ENCODE measurements at places on chromosomes 6 and 20.

GRCh38 chr6:40331545-40331944, 255.6 kb downstream of the LRFN2 start:
- DNase-seq: no peak

DNA sequence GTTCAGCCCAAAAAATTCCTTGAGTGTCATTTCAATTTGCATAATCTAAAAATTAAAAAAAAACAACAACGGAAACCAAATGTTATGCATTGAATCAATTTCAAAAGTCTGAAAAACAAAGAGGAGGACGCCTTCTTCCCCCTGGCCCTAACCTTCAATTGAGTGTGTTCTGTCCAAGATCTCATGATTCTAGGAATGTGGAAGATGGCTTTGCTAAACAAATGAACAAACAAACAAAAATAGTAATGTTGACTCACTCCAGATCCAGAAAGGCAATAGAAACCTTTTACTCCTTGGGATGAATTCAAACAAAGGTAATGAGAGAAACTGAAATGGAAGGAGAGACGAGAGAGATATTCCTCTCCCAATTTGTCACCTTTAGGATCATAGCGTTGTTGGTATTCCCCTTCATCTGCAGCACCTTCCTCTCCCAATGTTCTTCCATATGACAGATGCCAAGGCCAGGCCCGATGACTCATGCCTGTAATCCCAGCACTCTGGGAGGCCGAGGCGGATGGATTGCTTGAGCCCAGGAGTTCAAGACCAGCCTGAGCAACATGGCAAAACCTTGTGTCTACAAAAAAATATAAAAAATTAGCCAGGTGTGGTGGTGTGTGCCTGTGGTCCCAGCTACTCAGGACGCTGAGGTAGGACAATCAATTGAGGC, 109.2 kb upstream of the ADGRF1 start:
- no peak for DNase-seq

- peak; percentile 49 for DNase-seq
These were observed 70.5 kb downstream of the COL19A1 start for GRCh38 chr6:69936674-69937363.

DNA sequence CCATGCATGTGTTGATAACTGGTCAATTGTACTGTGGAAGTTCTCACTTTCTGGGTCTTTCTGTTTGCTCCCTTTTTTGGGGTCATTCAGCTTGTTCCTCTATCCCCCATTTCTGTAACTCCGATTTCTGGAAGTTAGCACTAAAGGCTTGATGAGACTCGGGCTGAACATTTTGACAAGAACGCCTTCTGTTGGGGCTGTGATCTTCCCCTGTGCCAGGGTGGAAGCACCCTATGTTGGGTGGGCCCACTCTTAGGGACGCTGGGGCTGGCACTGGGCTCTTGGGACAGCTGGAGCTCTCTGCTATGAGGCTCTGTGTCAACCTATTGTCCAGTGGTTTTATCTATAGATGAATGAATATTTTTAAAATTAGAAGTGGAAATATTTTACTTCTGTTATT, 60.1 kb upstream of the FRMD1 start:
- DNase-seq: no peak

- peak; percentile 82 for DNase-seq
These were observed 292.3 kb downstream of the RFPL4B start for GRCh38 chr6:112639391-112639831.

GRCh38 chr20:7716286-7716972, 223.8 kb downstream of the HAO1 start:
- DNase-seq: no peak

DNA sequence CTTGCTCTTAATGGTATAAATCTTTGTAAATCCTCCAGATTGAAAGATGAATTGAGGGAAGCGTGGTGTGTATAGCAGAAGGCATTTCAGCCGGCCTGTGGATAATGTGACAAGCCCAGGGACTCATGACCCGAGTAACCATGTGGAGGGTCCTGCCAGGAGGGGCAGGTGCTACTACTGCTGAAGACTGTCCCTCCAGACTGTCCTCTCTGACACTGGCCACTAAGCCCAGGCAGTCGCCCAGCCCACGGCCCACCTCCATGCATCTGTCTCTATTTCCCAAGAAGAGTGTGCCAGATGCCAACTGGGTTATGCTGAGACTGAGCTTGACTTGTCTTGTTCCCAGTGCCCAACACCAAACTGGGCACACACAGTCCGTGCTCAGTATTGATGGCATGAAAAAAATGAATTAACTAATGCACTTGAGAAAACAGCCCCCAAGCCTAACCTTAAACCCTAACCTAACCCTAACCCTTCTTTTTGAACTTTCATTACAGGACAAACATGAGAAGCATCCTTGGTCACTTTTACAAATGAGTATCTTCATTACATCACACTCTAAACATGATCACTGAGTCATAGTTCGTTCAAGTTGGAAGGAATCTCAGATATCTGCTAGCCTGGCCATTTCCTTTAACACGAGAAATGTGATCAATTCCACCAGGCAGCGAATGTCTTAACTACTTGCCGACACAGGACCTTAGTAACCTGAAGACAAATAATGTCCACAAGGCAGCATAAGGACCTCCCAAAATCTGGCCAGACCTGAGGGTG, 182.2 kb upstream of the RREB1 start:
- no peak for DNase-seq

GRCh38 chr6:156174031-156174890, 602.9 kb upstream of the ARID1B start:
- no peak for DNase-seq
